ENCODE measurements at places on chromosomes 6 and 20.

DNA sequence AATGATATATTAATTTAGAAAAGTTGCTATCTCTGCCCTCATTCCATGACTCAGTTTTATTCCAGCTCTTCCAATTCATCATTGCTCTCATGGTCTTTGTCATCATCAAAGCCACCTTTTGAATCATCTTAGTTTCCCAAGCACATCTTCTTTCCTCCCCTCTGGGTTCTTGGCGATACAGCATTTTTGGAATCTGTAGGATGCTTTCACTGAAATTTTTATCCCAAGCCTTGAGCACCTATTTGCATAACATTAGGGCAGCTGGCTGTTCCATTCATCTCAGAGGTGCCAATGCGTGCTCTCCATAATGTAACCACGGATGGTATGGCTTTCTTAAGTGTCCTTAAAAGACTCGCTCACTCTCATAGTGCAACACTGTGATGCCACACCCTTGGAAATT, 100.4 kb downstream of the SNX5 start:
- DNase-seq, result no peak

- no peak for DNase-seq
These were observed 105.8 kb downstream of the QRSL1 start for GRCh38 chr6:106735136-106735633.

DNA sequence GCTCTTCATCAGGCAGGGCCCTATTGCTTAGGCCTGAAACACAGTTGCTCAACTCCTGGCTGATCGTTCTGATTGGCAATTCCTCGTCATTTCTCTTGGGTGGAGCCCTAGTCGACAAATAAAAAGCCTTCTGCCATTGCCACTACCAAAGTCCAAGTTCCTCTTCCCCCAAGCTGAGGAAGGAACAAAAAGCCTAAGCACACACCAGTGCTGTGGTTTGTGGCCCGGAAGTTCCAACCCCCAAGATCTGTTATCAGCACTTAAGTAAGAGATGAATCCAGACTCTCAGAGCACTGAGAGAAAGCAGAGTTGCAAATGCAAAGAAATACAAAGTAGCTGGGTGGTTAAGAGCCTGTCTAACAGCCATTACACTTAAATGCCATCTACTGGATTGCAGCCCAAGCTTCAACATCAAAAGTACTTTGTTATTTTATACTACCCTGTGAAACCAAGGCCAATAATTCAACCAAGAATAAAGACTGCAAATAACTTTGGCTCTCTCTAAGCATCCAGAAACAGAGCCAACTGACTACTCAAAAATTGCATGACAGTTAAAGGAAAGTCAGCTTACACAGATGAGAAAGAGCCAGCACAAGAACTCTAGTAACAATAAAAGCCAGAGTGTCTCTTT, 1024.0 kb downstream of the GRIK2 start:
- DNase-seq, result no peak

DNA sequence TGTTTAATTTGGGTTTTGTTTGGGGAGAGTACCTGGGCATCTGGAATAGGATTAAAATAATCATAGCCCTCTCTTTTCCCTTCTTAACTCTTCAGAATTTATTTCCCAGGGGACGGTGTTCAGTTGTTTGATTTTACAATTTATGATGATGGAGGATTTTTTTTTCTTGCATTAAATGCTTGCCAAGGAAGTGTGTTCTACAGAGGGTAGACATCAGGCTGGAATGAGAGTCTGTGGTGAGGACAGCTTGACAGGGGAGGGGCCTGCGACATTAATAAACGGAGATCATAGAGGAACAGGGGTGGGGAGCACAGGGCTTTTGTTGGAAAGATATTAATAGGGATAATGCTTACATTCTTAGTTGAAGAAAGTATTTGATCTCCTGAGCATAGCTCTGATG, 297.5 kb downstream of the CLIC5 start:
- no peak for DNase-seq

DNA sequence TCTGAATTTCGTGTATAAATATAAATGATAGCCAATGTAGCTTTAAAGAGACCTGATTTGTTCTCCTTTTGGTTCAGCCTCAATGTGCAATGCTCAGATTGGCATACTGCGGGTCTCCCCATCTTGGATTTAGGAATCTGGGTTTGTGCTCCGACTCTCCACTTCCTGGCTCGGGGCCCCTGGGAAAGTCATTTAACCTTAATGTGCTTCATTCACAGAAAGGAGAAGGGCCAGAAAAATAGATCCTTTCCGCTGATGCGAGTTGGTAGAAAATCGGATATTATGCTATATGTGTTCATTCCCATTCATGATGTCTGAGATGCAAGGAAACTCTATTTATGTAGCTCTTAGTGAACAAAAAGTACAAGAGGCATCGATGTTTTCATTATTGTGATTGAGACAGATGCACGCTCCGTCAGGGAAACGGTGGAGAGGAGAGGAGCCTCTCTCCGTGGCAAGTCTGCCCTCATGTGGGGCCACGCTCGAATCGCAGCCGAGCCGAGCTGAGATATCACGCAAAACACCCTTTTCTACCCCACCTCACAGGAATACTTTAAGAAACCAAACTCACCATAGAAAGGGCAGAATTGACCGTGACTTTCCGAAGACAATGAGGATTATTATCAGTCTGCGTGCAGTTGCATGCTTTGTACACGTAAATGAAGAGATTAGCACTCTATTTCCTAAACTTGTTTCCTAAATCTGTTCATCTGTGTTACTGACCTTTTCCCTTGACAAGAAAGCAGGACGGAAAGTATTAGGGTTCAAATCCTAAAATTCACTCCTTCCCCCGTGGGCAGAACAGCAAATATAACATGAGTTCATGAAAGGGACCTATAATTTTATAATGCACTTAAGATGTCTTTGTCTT, 136.6 kb downstream of the COL9A1 start:
- DNase-seq, result peak; percentile 44

DNA sequence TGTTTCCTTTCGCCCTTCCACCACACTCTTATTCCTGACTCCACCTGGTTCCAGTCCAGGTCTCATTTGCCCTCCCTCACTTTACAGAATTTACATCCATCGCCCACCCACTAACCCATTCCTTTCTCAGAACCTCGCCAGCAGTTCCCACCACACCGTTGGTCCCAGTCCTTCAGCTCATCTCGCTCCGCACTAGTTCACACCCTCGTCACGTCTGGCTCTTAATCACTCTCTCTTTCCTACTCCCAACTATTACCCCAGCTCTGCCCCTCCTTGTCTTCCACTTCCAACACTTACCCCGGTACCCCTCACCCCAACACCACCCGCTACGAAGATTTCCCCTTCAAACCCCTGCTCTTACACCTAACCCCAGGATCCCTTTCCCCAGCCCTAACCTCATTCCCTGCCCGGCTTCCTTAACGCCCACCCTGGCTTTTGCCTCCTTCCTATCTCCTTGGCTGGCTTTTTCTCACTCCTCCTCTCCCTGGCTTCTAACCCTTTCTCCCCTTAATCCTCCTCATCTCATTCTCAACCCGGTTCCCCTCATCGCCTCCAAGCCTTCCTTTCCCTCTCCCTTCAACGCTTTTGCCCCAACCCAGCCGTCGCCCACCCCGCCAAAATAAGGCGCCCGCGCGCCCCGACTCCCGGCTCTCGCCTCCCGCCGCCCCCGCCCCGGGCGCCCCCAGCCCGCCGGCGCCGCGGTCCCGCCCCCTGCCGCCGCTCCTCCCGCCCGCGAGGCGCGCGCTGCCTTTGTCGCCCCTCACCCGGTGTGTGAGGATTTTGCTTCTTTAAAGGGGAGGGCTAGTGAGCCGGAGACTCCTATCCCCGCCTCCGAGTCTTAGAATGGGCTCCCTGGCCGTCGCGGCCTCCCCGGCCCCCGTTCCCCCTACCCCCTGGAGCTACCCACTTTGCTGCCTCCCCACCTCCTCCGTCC, 542 bp downstream of the USP49 start:
- DNase-seq, result no peak

GRCh38 chr6:110514818-110515217, 38.4 kb upstream of the SLC22A16 start:
- no peak for DNase-seq

- no peak for DNase-seq
These were observed 223.6 kb downstream of the KIF16B start for GRCh38 chr20:16349523-16350260.

DNA sequence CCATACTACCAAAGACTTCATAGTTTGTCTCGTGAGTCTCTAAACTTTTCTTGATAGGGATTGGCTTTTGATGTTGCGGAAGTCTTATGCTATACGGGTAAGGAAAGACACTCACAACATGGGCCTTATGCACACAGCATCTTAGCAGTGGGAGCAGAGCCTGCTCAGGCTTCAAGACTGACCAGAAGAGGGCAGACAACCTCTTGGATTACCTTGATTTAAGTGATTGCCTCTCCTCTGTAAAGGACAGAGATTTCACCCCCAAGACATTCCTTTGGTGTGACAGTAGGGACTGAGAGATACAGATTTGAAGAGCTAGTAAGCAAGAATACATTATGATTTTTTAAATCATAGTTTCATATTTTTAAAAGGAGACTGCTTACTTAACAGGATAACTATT, 71.0 kb upstream of the SAMD3 start:
- peak; percentile 27 for DNase-seq

GRCh38 chr6:36122495-36123269, 7.6 kb upstream of the MAPK13 start:
- DNase-seq, result no peak

DNA sequence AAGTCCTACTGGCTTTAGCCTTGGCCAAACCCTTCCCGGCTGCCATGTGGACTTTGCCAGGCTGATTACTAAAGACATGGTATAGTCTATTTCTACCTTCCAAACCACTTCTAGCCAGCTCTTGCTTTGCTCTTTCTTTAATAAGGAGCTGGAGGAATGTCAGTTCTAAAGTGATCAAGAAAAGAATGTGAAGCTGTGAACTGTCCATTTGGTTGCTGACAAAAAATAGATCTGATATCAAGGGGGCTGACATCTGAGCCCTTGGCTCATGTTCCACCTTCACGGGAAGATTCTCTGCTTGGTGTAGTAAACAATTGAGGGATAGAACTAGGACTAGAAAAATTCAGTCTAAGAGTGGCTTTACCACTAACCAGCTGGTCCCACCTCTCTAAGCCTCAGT, 22.6 kb downstream of the GNAS-AS1 start:
- DNase-seq, result no peak

GRCh38 chr6:170096191-170096802, 194.6 kb downstream of the DLL1 start:
- no peak for DNase-seq

GRCh38 chr6:6811128-6812009, 222.8 kb downstream of the LY86 start:
- DNase-seq, result peak; percentile 75

DNA sequence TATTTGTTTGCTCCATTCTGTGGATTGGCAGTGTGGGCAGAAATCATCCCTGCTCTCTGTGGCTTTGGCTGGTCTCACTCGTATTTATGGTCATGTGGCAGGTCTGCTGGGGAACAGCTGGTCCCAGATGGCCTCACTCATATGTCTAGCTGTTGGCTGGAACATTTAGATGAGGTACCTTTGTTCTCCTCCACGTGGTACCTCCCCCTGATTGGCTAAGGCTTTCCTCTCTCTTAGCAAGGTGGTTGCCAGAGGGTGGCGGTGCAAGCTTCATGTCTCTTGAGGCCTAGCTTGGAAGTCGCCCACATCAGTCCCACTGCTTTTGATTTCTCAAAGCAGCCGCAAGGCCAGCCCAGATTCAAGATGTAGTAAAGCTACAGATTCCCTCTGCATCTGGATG, 348.5 kb upstream of the BTBD3 start:
- no peak for DNase-seq

- DNase-seq, result no peak
These were observed 60.6 kb upstream of the SLC22A1 start for GRCh38 chr6:160060920-160061447.

GRCh38 chr6:22145376-22145775, 151.5 kb downstream of the PRL start:
- no peak for DNase-seq

- DNase-seq, result no peak
These were observed 159.3 kb upstream of the MARCKS start for GRCh38 chr6:113697632-113698410.

DNA sequence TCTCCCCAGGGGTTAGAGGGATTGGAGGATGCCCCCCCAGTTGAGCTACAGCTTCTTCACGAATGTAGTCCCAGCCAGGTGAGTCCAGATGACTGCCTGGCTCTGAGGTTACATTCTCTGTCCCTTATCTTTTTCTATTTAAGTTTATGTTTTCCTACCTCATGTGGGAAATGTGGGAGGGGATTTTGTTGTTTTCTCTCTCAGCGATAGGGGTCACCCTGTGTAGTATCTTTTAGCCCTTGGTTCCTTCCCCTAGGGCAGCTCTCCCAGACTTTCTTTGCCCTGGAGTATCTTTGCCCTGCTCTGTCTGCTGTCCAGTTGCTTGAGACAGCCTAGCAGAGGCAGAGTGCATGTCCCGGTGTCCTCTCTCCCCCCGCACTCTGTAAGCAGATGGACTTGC, 5.8 kb downstream of the FANCE start:
- no peak for DNase-seq

- no peak for DNase-seq
These were observed 5.0 kb upstream of the ZBTB24 start for GRCh38 chr6:109488001-109488400.

DNA sequence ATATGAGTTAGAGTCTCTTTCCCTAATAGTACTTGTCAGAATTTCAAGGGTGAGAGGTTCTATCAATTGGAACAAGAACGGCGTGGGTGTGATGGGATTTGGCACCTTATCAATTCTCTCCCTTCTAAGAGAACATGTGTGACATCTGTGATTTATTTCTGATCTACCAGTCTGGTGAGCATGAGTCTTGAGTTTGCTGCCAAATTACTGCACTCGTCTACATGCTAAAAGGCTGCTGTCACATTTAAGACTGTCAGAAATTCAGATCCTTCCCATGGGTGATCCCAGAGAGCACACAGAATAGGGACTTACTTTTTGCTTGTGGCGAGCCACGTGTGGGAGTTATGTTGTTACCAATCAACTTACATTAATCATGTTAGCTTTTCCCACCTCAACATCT, 370.2 kb upstream of the SASH1 start:
- no peak for DNase-seq

DNA sequence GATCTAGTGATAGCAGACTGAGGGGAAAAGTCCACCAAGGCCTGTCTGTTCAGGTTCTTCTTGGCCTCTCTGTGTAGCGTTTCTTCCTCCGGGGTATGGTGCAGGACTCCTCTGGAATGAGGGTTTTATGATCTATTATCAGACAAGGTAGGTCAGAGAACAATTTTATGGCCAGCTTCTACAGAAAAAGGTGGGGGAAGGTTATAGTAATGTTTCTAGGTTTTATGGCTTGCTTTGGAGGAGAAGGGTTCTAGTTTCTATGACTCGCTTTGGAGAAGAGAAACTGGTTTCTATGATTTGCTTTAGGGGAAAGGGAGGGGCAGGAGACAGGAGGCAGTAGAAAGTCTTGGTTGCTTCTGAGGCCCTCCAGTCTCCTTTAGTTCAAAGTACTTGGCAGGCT, 144.8 kb upstream of the LAMA2 start:
- no peak for DNase-seq
